Tibial nerve (tissue), 4 donors: ENCODE measurements at places on chromosomes 1 and 21. TPM values are rescaled to one million over a fixed set of nuclear protein-coding genes. Genes with fewer than 3 reads are reported as not detected.

- no peak overlapping the region for H3K4me3 ChIP-seq
- H3K36me3 ChIP-seq: no peaks in the 10 kb centered on the region
- no peak for DNase-seq
- H3K27ac ChIP-seq: peak overlapping the region; percentile 66
These were observed 86.7 kb downstream of the GALNT2 start for GRCh38 chr1:230153641-230154296.

DNA sequence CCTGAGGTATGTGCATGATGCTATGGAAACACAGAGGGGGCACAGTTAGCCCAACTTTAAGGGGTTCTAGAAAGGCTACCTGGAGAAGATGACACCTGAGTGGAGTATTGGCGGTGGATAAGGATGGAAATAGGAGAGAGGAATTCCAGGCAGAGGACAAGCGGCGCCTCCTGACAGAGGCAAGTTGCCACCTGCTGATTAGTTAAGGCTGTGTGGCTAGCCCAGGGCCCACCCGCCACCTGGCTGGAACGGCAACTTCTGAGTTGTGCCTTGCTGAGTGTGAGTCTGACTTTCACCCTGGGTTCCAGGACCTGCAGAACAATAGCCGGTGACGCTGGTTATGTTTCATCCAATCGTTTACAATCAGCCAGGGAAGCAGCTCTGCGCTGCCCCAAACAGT is 126.9 kb upstream of the LMO4 start:
- H3K4me3 ChIP-seq: no peak overlapping the region
- H3K4me1 ChIP-seq: no peaks in the 10 kb centered on the region
- H3K27ac ChIP-seq: no peak overlapping the region
- no peaks in the 10 kb centered on the region for H3K36me3 ChIP-seq

- H3K27ac ChIP-seq: no peak overlapping the region
- H3K4me3 ChIP-seq: no peak overlapping the region
- no peak for DNase-seq
- no peaks in the 10 kb centered on the region for H3K27me3 ChIP-seq
- H3K36me3 ChIP-seq: no peaks in the 10 kb centered on the region
These were observed 6.0 kb downstream of the CFAP74 start for GRCh38 chr1:1997576-1997975.

GRCh38 chr1:34406833-34407539 is 230.3 kb downstream of the C1orf94 start:
- H3K36me3 ChIP-seq: no peaks in the 10 kb centered on the region
- DNase-seq: no peak
- H3K4me3 ChIP-seq: no peak overlapping the region

The USH2A gene
- not detected for total RNA-seq

DNA sequence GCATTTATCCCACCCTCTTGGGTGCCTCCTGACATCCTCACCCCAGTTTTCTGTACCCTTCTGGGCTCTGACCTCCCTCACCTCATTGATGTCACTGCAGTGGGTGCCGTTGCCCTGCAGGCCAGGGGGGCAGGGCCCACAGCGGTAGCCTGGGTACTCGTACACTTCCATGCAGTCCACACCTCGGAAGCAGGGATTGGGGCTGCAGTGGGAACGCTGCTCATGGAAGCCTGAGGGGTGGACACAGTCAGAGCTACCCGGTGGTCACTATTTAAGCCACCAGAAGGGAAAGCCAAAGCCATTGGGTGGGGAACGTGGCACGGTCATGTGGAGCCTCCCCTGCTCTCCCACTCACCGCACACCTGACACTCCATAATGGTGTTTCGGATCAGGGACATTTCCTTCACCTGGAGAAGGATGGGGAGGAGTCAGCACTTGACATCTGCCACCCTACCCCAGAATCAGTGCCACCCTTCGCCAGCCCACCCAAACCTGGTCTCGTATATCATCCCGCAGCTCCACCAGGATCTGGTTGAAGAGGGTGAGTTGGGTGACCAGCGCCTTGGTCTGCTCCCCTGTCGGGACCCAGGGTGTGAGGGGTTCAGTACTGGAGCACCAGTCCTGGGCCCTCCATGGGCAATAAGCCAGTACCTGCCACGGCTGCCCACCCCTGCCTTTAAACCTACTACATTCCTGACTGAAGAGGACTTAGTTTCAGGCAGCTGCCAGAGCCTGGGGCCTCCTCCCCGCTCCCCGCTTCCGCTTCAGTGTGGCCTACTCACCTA is 4.8 kb downstream of the THBS3 start:
- H3K27me3 ChIP-seq: no peaks in the 10 kb centered on the region
- H3K36me3 ChIP-seq: no peaks in the 10 kb centered on the region
- H3K4me3 ChIP-seq: no peak overlapping the region

The HTR1D gene
- 0.63 TPM for total RNA-seq

DNA sequence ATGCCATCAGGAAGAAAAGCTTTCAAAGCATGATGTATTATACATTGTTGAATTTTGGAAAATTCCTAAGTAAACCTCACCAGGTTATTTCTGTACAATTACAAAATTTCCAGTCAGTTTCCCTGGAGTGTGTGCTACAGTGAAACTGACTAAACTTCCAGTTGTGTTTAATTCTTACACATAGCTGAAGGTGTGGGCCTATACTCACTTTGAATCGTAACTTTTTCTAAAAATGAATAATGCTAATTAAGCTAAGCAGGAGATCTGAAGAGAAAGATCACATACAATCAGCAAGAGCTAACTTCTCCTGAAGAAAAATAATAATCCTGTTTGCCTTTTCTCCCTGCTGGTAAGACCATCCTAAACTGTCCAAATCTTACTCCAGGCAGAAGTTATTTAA is 537.2 kb upstream of the PBX1 start:
- no peaks in the 10 kb centered on the region for H3K27me3 ChIP-seq
- no peaks in the 10 kb centered on the region for H3K36me3 ChIP-seq
- H3K4me3 ChIP-seq: no peak overlapping the region

DNA sequence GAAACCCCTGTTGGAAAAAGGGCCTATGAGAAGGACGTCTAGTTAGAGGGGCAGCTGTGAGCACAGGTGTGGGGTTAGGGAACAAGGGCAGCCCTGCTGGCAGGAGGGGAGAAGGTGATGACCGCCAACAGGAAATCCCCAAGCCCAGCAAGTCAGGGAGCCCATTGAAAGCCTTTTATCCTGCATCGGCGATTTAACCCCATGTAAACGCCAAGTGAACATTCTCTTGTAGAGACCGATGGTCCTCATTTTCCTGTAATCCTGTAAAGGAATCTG is 1.1 kb upstream of the BSND start:
- H3K27ac ChIP-seq: no peak overlapping the region
- peaks cover 59% of the 10 kb centered on the region for H3K27me3 ChIP-seq

- no peak overlapping the region for H3K4me3 ChIP-seq
- no peak overlapping the region for H3K27ac ChIP-seq
- H3K27me3 ChIP-seq: no peaks in the 10 kb centered on the region
- no peaks in the 10 kb centered on the region for H3K4me1 ChIP-seq
- DNase-seq: no peak
- H3K36me3 ChIP-seq: no peaks in the 10 kb centered on the region
These were observed 59.8 kb upstream of the ATP1B1 start for GRCh38 chr1:169046671-169047070.

- peaks cover 5% of the 10 kb centered on the region for H3K4me1 ChIP-seq
- H3K27ac ChIP-seq: no peak overlapping the region
- H3K36me3 ChIP-seq: no peaks in the 10 kb centered on the region
- DNase-seq: no peak
These were observed 4.7 kb upstream of the C21orf91 start for GRCh38 chr21:17823846-17824245.

GRCh38 chr1:204041232-204041767 is 31.6 kb upstream of the SOX13 start:
- H3K36me3 ChIP-seq: no peaks in the 10 kb centered on the region
- H3K27me3 ChIP-seq: no peaks in the 10 kb centered on the region
- no peaks in the 10 kb centered on the region for H3K4me1 ChIP-seq

DNA sequence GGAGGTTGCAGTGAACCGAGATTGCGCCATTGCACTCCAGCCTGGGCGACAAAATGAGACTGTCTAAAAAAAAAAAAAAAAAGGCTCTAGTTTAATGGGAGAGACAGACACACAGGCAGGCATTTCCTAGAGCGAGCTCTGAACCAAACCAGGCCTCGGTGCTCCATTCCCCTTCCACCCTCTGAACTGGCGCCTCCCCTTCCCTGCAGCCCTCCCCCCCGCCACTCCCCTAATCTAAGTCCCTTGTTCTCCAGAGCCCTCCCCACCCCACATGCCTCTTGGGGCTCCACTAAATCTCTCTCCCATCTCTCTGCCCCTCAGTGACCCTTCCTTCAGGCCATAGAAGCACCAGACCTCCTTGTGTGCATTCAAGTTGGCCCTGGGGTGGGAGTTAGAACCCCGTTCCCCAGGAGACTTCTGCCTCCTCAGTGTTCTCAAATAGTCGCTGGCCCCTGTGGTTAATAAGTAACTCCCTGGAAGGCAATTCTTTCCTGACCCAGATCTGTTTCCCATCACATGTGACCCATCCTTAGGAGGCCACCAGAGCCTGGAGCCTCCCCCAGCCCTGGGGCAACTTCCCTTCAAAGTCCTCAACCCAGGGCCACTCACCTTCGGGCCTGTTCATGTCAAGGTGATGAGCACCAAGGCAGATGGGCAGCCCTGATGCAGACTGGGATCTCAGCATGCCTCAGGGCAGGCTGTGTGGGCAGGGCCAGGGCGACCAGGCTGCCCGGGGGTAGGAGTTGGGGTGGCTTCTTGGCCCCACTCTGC is 42.6 kb upstream of the EPB41 start:
- H3K4me1 ChIP-seq: no peaks in the 10 kb centered on the region
- no peaks in the 10 kb centered on the region for H3K27me3 ChIP-seq
- H3K27ac ChIP-seq: no peak overlapping the region
- no peaks in the 10 kb centered on the region for H3K36me3 ChIP-seq
- H3K4me3 ChIP-seq: no peak overlapping the region

DNA sequence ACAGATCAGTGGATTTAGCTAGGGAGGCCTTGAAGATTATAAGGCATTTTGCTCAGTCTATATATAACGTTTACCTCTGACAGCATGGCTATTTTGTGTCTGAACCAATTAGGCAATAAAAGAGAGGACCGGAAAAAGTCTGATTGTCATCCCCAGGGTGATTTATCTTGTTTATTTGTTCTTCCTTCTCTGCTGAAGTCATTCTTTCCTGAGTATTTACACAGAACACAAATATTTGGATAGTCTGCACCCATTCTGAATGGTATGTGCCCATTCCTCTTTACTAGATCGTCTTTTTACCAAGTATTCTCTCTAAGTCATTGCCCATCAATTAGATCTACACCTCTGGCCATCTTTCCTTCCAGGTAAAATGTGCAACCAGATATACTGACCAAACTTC is 1602.9 kb downstream of the KCNT2 start:
- no peaks in the 10 kb centered on the region for H3K4me1 ChIP-seq
- H3K36me3 ChIP-seq: no peaks in the 10 kb centered on the region
- H3K27ac ChIP-seq: no peak overlapping the region
- H3K4me3 ChIP-seq: no peak overlapping the region
- no peaks in the 10 kb centered on the region for H3K27me3 ChIP-seq
- DNase-seq: no peak

GRCh38 chr1:152043870-152044269 is 7.1 kb upstream of the S100A11 start:
- no peaks in the 10 kb centered on the region for H3K27me3 ChIP-seq
- DNase-seq: no peak
- H3K36me3 ChIP-seq: no peaks in the 10 kb centered on the region
- H3K4me3 ChIP-seq: no peak overlapping the region
- H3K4me1 ChIP-seq: peaks cover 17% of the 10 kb centered on the region

DNA sequence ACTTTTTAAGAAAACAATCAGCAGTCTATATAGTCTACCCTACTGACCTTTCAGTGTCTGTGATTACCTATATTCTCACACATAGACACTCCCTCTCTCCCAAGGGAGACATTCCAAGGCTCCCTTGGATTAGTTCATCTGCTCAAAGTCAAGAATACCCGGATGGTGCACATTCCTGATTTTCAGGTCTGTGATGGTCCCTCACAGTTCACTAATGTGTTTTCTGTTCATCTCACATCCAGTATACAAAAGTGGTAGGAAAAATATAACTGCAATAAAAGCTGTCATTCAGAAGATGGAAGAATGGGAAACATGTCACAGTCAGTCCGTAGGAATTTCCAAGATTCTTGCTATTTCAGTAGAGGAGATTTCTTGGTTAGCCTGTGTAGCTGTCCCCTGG is 224.1 kb upstream of the CACYBP start:
- no peak overlapping the region for H3K4me3 ChIP-seq
- DNase-seq: no peak
- no peaks in the 10 kb centered on the region for H3K4me1 ChIP-seq
- no peaks in the 10 kb centered on the region for H3K36me3 ChIP-seq
- no peak overlapping the region for H3K27ac ChIP-seq
- H3K27me3 ChIP-seq: no peaks in the 10 kb centered on the region

GRCh38 chr1:219782311-219782710 is 146.0 kb downstream of the SLC30A10 start:
- no peak overlapping the region for H3K4me3 ChIP-seq
- no peaks in the 10 kb centered on the region for H3K4me1 ChIP-seq
- no peak for DNase-seq

The SERINC2 gene
- 1.5 TPM for total RNA-seq

The PLEKHA6 gene
- 13.9 TPM for total RNA-seq
